CD8-positive, alpha-beta T cell (primary cell): ENCODE measurements at places on chromosomes 1 and 21. TPM values are rescaled to one million over a fixed set of nuclear protein-coding genes. Genes with fewer than 3 reads are reported as not detected.

The TRIM46 gene
- total RNA-seq: 1.1 TPM

The LCK gene
- total RNA-seq: 203 TPM

The AVPR1B gene
- not detected for total RNA-seq

The ZYG11B gene
- total RNA-seq: 9.8 TPM
